CD14-positive monocyte (primary cell): ENCODE measurements at places on chromosomes 6 and 20.

- DNase-seq = no peak
These were observed 6.0 kb upstream of the SMIM28 start for GRCh38 chr6:138371720-138372119.

- no peak for DNase-seq
These were observed 695.0 kb downstream of the COL12A1 start for GRCh38 chr6:74510878-74511277.

DNA sequence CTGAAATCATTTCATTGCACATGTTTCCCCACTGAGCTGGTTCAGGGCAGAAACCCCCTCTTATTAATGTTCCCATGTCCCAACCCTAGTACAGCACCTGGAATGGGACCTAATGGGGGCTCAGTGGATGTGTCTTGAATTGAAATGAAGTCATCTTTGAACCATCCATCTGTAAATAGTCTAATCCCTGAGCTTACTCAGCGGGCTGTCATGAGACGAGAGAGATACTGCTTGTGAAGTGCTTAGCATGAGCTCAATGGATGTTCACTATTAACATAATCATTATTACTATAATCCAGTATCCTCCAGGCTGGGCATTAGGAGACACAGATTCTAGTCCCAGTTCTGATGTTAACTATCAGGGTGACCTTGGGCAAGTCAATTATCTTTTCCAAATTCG lies 106.6 kb upstream of the LRFN2 start:
- DNase-seq = no peak

- DNase-seq = no peak
These were observed 146.7 kb upstream of the TBX18 start for GRCh38 chr6:84910906-84911607.

- DNase-seq = no peak
These were observed 15.1 kb upstream of the RIPK1 start for GRCh38 chr6:3053231-3053508.

- no peak for DNase-seq
These were observed 690 bp upstream of the FILIP1 start for GRCh38 chr6:75494290-75494689.

GRCh38 chr6:157089851-157090250 lies 233.5 kb downstream of the TMEM242 start:
- DNase-seq = no peak

- DNase-seq = peak; percentile 73
These were observed 188.0 kb upstream of the TAB2 start for GRCh38 chr6:149129371-149130077.

- DNase-seq = no peak
These were observed 295.5 kb upstream of the JARID2 start for GRCh38 chr6:14950103-14950969.

GRCh38 chr6:102641426-102641825 lies 1247.9 kb downstream of the GRIK2 start:
- DNase-seq = no peak

DNA sequence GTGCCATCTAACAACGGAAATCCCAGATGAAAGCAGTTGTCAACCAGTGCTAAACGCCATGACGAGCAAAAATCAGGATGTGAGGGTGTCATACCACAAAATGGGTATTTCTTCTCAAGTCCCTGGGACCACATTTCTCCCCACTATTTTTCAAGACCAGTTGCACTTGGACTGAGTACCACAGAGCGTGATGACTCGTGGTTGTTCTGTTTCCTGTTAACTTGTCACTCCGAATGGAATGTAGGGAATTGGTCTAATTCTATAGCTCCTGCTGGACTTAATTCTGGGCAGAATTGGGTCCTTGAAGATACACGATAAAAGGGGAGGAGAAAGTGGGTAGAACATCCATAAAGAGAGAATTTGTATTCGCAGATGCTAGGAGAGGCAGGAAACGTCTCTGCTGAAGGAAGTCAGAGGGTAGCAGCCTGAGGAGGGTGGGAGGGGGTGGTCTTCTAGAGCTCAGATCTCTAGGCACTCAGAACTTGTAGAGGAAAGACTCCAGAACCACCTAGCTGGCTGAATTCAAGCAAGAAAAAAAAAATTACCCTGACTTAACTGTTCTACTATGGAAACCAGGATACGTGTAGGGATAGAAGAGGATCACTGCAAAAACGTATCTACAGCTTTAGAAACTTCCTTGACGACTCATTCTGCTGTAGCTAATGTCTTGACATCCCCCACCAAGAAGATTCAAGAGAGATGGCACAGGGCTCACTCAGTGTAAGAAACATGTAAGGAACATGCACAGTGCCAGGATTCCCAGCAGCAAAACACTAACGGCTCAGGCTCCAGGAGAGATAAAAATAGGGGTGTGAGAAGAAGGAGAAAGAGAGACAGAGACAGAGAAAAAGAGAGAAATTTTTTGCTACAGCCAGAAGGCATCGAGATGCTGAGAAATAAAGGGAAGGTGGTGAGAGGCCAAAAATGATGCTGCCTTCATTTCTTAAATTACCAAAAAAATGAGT lies 494.7 kb downstream of the CD83 start:
- DNase-seq = no peak

- DNase-seq = no peak
These were observed 227.5 kb upstream of the RAB32 start for GRCh38 chr6:146316175-146316495.

GRCh38 chr6:157442291-157442690 lies 61.3 kb downstream of the ZDHHC14 start:
- DNase-seq = peak; percentile 48

DNA sequence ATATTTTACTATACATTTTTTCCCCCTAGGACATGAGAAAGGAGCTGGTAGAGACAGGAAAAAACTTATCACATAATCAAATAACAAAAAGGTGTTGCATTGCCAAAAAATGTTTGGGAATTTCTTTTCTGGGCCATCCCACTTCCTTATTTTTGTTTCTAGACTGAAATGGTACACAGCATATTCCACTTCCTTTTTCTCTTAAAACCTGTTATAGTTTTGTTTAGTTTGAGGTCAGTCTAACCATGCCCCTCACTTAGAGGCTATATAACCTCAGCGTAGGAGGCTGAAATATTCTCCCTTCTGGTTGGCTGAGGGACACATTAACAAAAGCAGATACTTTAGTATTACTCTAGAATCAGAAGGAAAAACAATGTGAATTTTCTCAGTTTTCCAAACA lies 323.9 kb downstream of the GJA1 start:
- no peak for DNase-seq

DNA sequence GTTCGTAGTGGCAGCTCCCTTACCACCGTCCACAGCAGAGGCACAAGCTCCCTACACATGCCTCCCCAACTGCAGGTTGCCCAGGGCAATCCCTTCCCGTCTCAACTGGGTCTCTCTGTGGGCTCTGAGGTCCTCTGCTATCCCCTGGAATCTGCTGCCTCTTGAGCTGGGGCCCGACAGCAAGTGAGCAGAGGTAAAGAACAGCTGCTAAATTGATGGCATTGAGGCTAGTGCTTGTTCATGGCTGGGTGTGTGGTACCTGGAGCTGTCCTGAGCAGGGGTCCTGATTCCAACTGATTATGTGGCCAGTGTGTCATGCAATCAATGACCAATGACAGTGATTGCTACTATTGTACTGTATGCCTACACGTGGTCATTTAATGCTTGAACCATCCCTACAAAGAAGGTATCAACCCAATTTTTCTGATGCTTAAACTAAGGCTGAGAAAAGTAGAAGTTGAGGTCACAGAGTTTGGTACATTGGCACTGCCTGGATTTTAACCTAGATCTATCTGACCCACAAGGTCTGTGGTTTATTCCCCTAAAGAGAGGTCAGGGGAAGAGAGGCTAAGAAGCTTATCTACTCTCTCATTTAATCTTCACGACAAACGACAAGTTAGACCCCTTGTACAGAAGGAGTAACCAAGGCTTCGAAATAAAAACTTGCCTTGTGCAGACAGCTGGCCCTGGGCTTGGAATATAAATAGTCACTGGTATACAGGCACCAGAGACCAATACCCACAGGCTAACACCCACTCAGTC lies 41.1 kb downstream of the HNF4A start:
- DNase-seq = no peak

DNA sequence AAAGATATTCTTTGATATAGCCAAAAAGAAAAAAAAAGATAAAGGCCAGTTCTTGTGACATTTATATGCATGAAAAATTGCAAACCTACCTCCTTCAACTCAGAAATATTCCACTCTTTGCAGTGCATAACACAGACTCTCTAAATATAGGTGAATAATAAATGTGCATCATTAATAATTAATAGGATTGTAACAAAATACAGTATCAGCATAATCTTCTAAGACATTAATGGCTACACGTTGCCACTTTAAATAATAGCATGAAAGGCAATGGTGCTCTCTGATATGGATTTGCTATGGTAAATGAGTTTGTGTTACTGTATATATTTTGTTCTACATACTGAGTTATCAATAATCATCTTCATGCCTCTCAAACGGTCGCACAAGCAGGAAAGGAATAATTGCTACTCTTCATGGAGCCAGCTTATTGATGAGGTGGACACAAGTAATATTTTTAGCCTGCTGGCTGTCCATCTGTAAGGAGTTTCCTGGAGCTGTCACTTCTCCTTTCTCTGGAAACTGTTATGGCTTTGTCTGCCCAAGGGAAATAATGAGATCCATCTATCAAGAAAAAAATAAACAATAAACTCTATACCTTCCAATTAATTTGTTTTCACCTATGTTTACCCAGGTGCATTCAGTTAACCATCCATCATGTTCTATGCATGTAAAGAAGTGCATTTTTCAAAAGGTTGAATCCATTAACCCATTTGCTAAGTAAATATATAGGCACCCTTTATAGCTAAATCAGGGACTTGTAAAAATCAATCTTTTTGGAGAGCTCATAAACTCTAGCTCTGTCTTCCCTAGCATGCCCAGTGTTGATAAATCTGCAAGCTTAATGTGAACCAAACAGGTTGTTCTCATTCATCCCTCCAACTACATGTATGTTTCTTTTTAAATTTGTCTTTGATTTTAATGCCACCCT lies 253.0 kb downstream of the NKAIN2 start:
- no peak for DNase-seq

GRCh38 chr6:121297694-121298093 lies 36.6 kb downstream of the TBC1D32 start:
- DNase-seq = peak; percentile 26

GRCh38 chr6:119791736-119792135 lies 442.2 kb upstream of the MAN1A1 start:
- no peak for DNase-seq

DNA sequence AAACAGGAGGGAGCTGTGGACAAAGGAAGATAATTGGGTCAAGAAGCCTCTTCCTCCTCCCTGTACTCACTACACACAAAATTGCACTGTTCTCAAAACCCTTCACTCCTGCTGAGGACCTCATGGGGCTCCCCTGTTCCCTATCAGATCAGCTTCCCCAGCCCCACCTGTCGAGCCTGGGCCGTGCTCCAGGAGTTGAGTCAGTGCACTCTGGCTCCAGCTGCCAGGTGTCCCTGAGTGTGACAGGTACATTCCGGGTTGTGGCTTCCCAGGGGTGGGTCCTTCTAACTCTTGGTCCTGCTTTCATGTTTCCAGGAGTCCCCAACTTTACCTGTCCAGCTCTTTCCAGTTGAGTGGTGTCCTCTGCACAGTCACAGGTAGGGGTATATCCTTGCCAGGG lies 8.4 kb downstream of the RAB5IF start:
- DNase-seq = no peak

GRCh38 chr6:169986848-169987498 lies 235.6 kb downstream of the ERMARD start:
- no peak for DNase-seq

- DNase-seq = no peak
These were observed 378 bp upstream of the LAMA2 start for GRCh38 chr6:128882560-128882959.

DNA sequence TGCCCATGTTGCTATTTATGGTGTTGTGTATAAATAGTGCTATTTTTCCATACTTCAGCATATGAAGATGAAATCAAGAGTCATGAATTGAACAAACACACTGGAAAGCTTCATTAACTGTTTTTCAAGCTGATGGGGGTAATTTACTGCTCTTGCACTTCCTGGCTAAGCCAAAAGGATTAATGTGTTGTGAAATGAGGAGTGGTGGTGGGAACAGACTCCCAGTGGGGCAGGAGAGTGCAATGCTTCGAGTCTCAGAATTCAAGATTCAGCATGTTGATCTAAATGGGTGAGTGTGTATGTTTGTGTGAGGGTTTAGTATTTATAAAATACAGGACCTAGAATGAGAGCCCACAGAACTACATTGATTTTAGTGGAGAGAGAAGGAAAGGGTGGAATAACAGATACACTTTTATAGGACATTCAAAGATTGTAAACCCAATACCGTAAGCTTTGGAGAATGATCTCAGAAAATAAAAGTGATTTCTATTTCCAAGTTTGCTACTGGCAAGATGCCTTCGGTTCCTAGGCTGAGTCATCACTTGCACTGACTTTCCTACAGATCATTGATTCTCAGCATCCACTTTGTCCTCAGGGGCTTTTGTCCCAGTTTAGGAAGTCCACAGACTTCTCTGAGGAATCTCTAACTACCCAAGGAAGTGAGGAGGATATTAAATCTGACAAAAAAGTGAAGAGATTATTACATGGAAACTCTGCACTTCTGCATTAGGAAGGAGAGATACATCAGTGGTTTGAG lies 303.6 kb downstream of the TRDN start:
- DNase-seq = no peak

GRCh38 chr20:50048420-50049166 lies 64.4 kb downstream of the UBE2V1 start:
- peak; percentile 66 for DNase-seq

DNA sequence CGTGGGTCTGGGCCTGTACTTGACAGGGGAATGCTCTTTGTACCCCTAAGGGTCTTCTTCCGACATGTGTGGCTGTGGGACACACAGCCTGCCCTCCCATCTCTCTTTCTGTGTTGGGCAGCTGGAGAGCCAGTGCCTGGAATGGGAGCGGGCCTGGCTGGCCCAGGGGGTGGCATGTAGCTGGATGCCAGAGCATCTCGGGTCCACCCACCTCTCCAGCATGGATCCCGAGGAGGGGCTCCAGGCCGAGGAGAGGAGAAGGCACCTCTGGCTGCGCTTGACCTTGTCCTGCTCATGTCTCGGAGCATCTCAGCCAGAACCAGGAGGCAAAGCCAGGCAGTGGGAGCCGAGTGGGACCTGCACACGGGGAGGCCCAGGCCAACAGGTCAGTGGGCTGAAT lies 16.0 kb downstream of the CDH4 start:
- DNase-seq = no peak

DNA sequence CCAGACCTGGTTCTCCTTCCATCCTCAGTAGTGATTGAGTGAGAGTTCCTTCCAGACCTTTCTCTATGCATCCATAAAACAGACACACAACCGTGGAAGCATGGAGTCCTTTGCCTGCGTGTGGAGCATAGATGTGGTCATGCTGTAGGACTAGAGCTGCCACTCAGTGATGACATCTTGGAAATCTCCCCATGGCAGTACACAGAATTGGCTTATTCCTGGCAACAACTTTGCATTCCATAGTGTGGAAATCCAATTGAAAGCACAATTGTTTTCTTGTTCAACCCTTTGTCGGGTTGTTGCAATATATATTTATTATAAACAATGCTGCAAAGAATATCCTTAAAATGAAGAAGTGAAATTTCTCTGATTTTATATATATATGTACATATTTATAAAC lies 547.8 kb downstream of the CDH26 start:
- DNase-seq = no peak

DNA sequence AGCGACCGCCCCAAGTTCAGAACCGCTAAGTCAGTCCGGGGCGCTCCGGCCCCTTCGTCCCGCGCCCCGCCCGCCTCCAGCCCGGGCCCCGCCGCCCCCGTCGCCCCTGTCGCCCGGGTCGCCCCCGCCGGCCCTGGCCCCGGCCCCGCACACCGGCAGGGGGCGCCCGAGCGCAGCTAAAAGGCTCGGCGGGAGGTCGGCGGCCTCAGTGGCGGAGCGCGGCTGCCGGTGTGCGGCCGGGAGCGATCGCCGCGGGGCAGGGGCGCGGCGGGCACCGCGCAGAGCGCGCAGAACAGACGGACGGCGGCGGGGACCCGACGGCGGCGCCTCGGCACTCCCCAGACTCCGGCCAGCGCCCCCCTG lies at the start of gene FNDC1:
Gene FNDC1, plus strand, starts transcription at position 208 of the 363 bp plus-strand sequence. CDS start 197 bp downstream, outside the sequence.
- DNase-seq = no peak
